ENCODE measurements at places on chromosomes 11 and 22.

DNA sequence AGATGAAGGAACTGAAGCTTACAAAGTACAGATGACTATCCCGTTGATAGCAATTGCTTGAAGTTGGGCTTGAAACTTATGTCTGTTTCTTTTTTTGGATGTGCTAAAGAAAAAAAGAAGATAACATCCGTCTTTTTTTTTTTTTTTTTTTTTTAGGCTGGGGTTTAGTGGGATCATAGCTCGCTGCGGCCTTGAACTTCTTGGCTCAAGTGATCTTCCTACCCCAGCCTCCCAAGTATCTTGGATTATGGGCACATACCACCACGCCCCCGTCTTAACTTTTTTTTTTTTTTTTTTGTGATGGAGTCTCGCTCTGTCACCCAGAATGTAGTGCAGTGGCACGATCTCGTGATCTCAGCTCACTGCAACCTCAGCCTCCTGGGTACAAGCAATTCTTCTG lies 40.8 kb upstream of the SCN3B start:
- DNase-seq = no peak

DNA sequence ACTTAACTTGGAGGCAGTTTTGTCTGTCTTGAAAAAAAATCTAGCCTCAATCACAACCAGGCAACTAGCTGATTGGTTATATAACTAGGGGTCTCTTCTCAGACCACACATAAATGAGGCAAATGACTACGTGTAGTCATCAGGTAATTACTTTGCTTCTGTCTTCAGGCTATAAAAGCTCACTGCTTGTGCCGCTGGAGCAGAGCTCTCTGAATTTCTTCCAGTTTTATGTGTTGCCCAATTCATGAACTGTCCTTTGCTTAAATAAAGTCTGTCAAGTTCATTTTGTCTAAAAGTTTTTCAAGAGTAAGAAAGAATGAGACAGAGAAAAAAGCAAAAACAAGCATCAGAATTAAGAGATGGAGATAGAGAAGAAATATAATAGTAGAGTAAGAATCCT lies 93.4 kb downstream of the MUC15 start:
- no peak for DNase-seq

GRCh38 chr11:118341261-118341660 lies 1.2 kb downstream of the CD3D start:
- DNase-seq = no peak

- no peak for DNase-seq
Measured at GRCh38 chr11:8408151-8408941, 144.7 kb upstream of the LMO1 start.

DNA sequence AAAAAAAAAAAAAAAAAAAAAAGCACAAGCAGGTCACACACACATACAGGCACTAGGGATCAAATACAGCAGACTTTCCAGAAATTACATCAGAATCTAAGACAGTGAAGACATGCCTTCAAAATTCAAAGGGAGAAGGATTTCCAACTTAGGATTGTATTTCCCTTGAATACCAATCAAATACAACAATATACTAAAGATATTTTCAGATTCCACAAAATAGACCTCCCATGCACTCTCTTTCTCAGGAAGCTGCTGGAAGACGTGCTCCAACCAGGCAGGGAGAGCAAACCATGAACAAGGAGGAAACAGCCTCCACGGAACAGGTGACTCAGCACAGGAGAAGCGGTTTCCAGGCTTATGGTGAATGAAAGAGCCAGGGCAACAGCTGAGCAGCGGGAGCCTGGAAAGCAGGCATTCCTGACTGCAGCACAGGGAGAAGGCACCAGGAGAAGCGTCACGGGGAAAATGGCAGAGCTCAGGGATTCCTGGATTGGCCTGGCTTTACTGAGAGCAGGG lies 32.0 kb downstream of the TMEM184B start:
- no peak for DNase-seq

DNA sequence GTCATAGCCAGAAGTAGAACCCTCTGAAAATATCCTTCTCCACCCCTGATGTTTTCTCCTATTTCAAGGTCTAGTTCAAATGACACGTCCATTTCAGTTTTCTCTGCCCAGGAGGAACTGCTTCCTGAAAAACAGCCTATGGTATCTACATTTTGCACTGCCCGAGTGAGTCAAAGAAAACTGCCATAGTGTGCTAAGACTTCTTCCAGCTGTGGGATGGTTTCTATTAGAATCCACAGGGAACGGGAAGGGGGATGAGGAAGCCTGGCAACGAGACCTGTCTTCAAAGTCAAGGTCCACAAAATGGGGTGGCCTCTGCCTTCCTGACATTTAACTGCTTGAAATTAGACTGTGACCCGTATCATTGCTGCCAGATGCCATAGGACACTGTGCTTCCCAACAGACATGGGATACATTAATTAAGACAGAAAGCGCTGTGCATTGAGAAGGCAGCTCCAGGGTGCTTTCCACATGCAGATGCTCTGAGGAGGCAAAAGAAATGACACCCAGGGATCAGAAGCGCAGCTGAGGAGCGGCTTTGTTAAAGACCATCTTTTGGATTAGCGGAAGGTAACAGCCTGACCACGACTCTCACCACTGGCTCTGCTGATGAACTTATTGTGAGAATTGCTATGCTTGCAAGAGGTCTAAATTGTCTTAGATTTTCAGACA lies 39.4 kb upstream of the NUP50 start:
- DNase-seq = no peak

- DNase-seq = no peak
Measured at GRCh38 chr11:111018566-111018965, 227.0 kb upstream of the POU2AF2 start.

GRCh38 chr11:68570691-68571090 lies 110.1 kb downstream of the PPP6R3 start:
- no peak for DNase-seq

GRCh38 chr11:79708319-79708932 lies 267.6 kb upstream of the TENM4 start:
- DNase-seq = no peak

GRCh38 chr11:19769820-19770219 lies 57.2 kb downstream of the NAV2 start:
- no peak for DNase-seq

DNA sequence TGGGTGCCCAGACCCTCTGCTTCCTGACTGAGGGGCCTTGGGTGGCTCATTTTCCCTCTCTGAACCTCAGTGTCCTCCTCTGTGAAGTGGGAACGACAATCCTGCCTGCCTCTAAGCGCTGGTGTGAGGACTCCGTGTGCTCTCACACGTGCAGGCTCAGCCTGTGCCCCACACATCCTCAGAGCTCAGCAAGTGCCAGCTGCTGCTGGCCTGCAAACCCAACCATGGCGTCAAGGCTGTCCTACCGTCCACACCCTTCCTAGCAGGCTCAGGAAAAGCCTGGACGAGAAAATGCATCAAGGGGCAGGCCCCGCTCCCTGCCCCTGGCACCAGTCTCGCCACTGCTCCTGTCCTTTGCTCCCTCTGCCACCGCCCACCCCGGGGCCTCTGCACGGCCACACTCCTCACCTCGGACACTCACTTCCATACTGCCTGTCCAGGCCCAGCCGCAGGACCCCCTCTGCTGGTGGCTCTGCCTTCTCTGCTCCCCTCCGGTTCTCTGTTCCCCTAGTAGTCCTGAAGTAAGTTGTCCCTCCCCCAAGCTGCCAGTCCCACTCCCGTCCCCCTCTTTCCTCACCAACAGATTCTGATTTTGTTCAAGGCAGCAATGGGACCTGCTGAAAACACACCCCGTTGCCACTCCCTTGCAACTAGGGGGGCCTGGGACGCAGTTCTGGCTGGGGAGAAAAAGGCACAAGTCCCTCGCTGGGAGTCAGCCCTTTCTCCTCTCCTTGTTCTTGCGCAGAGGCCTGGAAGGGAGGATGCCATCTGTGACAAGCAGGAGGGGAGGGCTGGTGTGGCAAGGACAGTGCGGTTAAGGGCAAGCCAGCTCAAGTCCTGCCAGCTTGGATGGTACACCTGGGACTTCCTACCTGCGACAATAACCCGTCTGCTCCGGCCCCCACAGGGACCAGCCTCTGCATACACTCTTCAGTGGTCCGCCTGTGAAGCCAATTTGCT lies 62.2 kb downstream of the ARFGAP3 start:
- DNase-seq = no peak

DNA sequence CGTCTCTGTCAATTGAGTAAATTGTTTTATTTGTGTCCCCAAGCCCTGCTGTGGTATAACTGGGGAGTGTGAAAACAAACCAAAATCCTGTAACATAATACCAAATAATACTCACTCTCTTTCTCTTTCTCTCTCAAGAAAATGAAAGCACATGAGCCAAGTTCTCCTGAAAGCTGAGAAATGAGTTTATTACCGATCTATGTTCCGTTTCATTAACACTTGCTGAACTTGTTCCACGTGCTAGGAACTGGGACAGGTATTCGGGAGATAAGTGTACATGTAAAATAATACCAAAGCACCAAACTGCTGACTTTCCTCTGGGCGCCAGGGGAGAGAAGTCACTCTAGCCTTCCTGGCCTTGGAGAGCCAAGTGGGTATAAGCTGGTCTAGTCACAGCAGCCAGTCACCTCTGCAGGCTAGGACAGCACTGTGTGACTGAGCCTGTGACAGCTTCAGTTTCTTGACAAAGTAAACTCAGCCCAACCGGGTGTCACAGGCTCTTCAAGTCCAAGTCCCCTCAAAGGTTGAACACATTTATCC lies 23.1 kb downstream of the CD6 start:
- no peak for DNase-seq

- DNase-seq = no peak
Measured at GRCh38 chr11:83436855-83437254, 150.7 kb upstream of the CCDC90B start.

DNA sequence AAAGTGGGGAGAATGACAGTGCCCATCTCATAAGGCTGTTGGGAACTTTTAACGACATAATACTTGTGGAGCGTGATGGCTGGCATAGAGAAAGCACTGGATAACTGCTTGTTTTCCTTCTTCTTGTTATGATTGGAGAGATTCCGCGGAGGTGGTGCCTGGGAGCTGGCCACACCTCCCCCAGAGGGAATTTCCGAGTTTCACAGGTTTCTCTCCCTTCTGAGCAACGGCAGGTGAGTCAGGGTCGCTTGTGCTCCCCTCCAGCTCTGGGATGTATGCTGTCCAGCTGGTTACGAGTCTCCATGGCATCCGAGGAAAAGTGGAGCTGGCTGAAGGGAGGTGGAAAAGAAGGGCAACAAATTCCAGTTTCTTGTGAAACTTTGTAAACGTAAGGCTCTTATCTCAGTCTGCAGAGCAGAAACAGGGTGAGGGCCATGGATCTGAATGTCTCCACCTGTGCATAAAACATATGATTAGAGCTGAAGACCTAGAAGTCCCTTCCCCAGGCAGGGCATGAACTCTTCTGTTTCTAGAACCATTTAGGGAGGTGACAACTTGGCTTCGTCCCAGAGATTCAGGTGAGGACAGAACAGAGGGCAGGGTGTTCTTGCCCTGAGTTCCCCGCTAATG lies 10.0 kb upstream of the PLET1 start:
- DNase-seq = no peak

- no peak for DNase-seq
Measured at GRCh38 chr11:117087446-117087845, 10.8 kb downstream of the SIK3 start.

DNA sequence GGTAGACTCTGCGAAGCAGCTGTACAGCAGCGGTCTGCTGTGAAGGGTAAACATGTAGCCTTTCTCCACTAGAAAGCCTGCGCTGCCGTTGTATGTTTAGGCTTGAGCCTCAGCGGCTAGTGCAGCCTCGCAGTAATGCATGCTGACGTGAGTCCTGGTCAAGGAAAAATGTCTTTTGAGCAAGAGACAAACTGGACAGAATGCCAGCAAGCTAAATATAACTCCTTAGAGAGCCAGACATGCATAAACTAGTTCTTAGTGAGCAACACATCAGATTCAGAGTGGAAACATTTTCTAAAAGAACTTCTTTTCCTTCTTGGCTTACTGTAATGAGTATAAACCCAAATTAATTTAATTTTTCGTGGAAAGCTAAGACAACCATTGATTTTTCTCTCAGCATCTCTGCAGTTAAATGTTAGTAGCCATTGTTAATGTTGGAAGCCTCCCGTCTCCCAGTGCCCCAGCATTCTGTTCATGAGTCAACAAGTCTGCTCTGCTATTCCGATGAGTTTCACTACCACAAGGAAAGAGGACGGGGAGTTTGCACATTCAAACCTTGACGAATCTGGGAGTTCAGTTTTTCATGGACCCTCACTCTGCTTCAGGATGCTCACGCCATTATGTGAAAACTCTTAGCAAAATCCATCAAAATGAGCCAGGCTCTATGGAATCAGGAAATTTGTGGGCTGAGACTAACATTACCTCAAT lies 51.4 kb downstream of the JAM3 start:
- DNase-seq = no peak

GRCh38 chr11:59267736-59268475 lies 55.2 kb upstream of the MPEG1 start:
- no peak for DNase-seq

DNA sequence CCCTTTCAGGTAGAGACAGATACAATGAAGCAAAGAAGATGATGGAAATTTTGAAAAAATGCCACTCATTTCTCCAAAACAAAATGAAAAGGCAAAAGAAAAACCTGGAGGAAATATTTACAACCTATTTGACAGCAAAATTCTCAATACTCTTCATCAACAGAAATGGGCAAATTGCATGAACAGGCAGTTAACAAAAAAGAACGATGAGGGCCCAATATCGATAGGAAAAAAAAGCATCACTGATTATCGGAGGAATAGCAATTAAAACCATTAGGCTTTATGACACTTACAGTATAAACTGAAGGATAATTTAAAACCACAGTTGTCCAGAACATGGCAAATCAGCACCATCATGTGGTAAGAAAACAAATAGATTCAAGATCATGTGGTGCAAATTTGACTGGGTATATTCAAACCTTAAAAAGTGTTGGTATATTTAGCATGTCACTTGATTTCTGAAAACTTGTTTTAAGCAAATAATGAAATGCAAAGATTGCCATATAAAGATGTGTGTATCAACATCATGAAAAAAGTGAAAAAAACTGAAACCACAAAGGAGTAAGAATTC lies 222.9 kb downstream of the BRD1 start:
- no peak for DNase-seq

- DNase-seq = no peak
Measured at GRCh38 chr22:49545606-49546005, 282.1 kb downstream of the BRD1 start.

GRCh38 chr11:111549869-111550203 lies 9.3 kb downstream of the LAYN start:
- DNase-seq = no peak

DNA sequence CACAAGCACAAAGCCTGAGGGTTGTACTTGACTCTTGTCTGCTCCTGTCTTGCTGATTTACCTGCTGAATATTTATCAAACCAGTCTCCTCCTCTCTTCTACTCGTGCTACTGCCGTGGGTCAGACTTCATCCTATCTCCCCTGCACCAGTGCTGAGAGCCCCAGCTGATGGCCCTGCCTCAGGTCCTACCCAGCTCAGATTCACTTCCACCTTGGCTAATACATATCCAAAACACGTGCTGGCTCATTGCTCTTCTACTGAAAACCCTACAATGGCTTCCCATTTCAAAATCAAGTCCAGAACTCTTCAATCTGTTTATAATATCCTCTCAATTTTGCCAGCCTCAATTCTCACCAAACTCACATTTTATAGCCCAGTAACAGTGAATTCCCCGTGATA lies 48.3 kb downstream of the RAB30 start:
- DNase-seq = no peak

- DNase-seq = no peak
Measured at GRCh38 chr11:27861706-27862430, 161.6 kb upstream of the BDNF start.

- no peak for DNase-seq
Measured at GRCh38 chr22:27672721-27673418, 128.7 kb downstream of the MN1 start.

- no peak for DNase-seq
Measured at GRCh38 chr22:26124991-26125725, 44.1 kb upstream of the SEZ6L start.

- no peak for DNase-seq
Measured at GRCh38 chr22:35258191-35258988, 1.1 kb downstream of the HMGXB4 start.

GRCh38 chr11:43581370-43582023 lies 99.0 kb upstream of the HSD17B12 start:
- no peak for DNase-seq

All from T follicular helper cell (primary cell).